ENCODE measurements at places on chromosomes 16 and 17.

DNA sequence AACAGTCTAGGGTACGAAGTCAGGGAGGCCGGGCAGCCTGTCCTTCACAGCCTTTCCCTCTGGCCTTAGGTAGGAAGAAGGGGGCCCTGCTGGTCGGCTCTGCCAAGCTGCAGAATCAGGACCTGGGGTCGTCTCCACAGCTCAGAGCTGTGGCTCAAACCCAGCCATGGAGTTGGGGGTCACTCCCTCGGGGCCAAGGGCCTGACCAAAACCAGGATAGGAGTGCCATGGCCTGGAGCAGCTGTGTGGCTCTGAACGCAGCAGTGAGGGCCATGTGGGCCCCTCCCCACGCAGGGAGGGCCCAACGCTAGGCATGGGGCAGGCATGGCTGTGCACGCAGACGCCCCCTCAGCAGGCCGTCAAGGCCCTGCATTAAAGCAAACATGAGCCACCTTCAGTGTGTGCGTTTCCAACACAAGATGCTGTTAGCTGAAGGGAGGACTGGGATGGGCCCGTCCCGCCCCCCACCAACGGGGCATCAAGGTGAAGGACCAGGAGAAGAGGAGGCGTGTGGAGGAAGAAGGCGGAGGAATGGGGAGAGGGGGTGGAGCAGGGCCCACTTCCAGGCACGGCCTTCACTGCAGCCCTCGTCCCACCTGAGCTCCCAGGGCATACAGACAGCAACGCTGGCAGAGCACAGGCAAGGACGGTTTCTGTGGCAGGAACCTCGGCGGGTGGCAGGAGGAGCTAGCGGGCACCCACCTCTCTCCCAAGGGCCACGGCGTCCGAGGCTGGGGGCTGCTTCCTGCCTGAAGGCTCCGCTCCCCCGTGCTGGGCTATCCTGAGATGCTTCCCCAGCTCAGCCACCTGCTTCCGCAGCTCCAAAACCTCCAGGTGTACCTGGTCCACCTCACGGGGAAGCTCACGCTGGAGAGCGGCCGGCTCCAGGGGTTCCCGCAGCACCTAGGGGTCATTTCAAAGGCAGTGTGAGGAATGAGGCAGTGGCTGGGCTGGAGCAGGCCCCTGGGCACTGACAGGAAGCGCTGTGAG lies 55.3 kb downstream of the CCDC57 start:
- no peak for DNase-seq

GRCh38 chr17:72984145-72984925 lies 108.2 kb downstream of the SLC39A11 start:
- DNase-seq, result no peak

DNA sequence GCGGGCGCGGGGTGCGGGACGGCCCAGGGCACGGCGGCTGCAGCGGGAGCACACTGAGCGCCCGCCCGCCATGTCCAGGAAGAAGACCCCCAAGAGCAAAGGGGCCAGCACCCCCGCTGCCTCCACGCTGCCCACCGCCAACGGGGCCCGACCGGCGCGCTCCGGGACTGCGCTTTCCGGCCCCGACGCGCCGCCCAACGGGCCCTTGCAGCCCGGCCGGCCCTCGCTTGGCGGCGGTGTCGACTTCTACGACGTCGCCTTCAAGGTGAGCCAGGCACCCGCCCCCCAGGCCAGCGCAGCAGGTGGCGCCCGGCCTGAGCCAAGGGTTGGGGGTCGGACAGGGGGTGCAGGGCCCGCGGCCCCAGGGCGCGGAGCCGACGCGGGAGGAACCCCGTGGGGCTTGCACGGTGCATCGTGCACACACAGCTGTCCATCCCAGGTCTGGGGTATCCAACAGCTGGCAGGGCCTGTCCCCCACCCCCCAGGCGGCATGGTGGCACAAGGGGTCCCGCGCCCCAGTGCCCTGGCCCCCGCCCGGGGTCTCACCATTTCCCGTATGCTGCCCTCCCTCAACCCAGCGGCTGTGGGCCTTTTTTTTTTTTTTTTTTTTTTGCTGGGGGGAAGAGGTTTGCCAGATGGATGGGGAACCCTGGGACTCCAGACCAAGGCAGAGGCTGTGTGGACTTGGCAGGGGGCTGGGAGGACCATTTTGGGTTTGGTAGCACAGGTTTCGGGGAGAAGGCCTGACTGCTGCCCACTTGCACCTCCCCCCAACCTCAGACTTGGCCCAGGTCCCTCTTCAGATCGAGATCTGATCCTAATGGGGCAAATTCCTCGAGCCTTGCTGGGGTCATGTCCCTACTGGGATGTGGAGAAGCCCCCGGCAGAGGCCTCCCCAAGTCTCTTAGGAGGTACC lies 547 bp downstream of the RAB26 start:
- no peak for DNase-seq

DNA sequence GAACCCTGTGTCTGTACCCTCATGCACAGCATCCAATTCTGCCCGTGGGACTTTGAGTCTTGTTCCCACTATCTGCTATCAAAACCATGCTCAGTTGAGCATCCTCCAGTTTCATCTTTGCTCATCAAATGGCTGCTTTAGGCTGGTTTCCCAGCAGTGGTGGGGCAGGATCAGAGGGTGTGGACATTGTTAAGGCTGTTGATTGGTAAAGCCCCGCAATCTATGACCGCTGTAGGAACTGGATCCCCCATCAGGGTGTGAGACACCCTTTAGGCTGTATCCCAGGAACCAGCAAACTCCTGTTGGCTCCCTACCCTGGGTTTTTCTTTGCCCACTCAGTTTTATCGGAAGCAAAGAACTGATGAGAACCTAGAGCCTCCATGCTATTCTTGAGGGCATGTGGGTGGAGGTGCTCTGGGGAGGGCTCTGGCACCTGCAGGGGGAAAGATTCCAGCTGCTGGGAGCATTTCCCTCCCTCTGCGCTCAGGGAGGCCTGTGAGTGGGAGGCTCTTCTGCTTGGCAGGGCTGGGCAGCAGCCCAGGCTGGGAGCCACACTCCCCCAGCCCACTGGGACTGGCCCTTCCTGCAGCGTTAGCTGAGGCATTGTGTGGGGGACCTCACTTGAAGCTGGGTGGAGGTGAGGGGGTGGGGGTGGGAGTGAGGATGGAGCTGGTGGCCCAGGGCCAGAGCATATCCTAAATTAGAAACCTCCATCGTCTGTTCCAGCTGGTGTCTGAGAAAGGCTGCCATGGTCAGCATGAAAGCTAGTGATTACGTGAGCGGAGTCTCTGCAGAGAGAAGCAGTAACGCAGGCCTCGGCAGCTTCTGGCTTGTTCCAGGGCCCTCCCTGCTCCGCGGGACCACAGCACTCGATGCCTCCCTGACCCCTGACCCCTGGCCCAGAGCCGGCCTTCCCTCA lies 160.6 kb downstream of the IRF8 start:
- no peak for DNase-seq

DNA sequence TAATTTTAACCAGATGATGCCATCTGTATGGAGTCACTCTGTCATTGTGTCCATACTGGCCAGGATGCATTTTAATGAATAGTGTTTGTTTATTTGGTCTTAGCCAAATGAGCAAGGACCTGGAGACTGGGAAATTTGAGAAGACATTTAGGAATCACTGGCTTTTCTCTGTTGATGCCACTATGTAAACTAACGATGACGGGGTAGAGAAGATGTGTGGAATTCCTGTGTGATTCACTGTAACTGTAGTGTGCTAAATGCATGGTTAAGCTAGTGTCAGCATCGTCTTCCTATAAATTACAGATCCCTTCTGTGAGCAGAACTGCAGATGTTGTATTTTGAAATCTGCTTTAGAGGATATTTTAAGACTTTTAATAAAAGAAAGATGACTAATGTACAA lies 66.6 kb downstream of the NOS2 start:
- no peak for DNase-seq

- no peak for DNase-seq
Observed at GRCh38 chr16:87295259-87295658, 21.9 kb downstream of the C16orf95 start.

DNA sequence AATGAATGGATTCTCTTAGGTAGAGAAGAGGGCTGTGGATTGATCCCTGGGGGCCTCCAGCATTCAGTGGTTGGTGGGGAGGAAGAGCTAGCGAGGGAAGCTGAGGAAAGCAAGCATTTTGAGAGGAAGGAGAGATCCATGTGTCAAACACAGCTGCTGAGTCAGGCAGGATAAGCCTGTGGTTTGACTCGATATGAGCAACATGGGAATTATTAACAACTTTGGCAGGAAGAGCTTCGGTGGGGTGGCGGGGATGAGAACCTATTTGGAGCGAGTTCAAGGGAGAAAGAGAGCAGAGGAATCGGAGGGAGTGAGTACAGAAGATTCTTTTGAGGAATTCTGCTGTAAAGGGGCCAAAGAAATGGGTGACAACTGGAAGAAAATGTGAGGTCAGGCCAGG lies 59.5 kb upstream of the CDC42EP4 start:
- DNase-seq, result no peak

- DNase-seq, result peak; percentile 63
Observed at GRCh38 chr17:81976332-81977210, 858 bp upstream of the ASPSCR1 start.

GRCh38 chr16:57265850-57266530 lies 18.5 kb downstream of the PLLP start:
- DNase-seq, result no peak

GRCh38 chr17:4409659-4410058 lies 24.1 kb upstream of the SPNS3 start:
- DNase-seq, result no peak

Data from WTC11 (cell line).